ENCODE measurements at places on chromosomes 4 and X.

DNA sequence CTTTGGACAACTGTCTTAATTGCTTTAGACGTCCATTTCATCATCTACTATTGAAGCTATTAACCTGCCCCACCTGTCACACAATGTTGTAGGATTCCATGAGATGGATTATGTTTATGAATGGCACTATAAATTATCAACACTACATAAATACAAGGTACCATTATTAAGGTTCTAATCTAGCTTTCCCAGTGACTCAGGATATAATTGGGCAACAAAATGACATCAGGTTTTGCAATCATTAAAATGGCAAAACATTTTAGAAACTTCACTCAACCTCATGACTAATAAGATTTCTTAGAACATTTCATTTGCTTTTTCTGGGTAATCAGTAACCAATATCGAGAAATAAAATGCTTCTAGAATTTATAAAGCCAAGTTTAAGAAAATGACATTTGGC lies 9.2 kb downstream of the HOPX start:
- H3K4me3 ChIP-seq = no peak overlapping the region
- peaks cover 16% of the 10 kb centered on the region for H3K27me3 ChIP-seq
- no peaks in the 10 kb centered on the region for H3K36me3 ChIP-seq

- peaks cover 9% of the 10 kb centered on the region for H3K27me3 ChIP-seq
- no peak overlapping the region for H3K27ac ChIP-seq
- DNase-seq = no peak
- H3K4me3 ChIP-seq = no peak overlapping the region
- H3K36me3 ChIP-seq = peaks cover 2% of the 10 kb centered on the region
- no peaks in the 10 kb centered on the region for H3K4me1 ChIP-seq
These were observed 13.1 kb downstream of the GASK1B start for GRCh38 chr4:158159718-158160094.

DNA sequence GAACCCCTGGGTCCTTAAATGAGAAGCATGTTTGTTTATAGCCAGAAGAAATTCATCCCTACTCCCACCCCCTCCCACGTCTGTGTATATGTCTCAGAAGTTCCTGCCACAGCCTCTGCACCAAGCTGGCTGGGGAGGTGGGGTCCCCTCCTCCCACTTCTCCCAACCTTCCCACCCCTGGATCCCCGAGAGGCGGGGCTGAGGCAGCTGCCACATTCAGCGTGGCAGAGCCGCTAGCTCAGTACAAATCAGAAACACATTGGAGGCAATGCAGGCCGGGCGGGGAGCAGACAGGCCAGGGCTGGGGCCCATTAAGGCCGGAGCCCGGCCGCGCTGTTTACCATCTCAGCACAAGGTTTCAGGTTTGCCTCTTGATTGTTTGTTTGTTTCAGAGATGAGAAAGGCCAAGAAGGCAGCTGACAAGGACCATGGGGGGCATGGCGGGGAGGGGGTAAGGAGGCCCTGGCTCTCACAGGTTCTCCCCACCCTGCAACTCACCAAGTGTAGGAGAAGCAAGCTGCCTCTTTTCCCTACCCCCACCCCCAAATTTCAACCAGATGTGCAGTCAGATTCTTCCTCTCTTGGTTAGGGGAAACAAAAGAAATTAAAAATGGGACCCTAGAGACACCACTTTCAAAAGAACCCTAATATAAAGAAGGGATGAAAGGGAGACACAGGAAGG lies 22.3 kb downstream of the PJA1 start:
- H3K4me3 ChIP-seq = no peak overlapping the region
- no peaks in the 10 kb centered on the region for H3K4me1 ChIP-seq
- H3K27me3 ChIP-seq = no peaks in the 10 kb centered on the region
- no peak overlapping the region for H3K27ac ChIP-seq

- no peak overlapping the region for H3K4me3 ChIP-seq
- DNase-seq = no peak
- H3K27ac ChIP-seq = no peak overlapping the region
- no peaks in the 10 kb centered on the region for H3K36me3 ChIP-seq
- no peaks in the 10 kb centered on the region for H3K27me3 ChIP-seq
These were observed 33.3 kb downstream of the TENM3 start for GRCh38 chr4:182276210-182277109.

Measured in T-helper 17 cell (primary cell).